ENCODE measurements at places on chromosomes 11 and 22.

DNA sequence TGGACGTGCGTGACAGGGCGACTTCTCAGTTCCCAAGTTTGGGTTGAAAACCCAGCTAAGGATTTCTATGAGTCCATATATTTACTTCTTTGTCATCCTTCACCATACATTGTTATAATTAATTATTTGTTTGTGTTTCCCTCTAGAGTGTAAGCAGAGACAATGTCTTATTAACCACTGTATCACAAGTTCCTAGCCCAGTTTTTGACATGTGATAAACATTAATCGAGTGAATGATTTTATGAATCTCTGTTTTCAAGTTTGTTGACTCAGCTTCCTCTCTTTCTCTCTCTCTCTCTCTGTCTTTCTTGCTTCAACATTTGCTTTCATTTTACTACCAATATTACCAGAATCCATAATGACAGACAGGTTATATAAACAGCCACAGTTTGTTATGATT, 1259.6 kb upstream of the TENM4 start:
- no peak for DNase-seq

DNA sequence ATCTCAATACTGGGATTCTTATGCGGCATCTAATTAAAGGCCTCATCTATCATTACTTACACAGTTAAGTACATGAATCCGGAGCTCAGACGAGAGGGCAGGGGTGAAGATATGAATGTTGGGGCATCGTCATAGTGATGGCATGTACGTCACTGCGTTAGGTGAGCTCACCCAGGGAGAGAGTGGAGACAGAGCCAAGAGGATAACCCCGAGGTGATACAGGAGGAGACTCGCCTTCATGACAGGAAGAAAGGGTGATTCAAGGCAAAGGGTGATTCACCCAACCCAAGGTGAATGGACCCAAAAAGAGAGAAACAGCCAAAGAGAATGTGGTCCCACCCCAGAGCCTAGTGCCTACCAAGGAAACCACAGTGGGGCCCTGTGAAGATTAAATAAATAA, 132.9 kb upstream of the BLID start:
- no peak for DNase-seq

DNA sequence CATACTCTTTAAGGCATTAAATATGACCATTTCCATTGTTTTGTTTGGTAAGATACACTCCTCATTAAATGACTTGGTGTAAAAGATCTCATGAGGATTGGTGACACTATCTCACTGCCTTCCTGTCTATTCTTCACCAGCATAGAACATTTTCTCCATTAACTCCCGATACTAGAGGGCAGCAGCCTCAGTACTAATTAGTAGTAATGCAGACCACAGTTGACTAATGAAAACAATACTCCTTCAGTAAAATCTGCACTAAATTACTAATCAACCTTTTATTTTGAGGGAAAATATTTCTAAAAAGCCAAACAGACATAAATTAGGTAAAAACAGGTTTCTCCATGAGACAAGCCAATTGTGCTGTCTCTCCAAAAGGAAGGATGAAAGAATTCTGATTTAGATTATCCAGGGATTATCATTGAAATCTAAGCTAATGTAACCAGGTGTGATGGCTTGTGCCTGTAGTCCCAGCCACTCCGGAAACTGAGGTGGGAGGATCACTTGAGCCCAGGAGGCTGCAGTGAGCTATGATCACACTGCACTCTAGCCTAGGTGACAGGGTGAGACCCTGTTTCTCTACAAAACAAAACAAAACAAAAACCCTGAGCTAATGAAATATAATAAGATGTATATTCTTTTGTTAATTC, 9.4 kb downstream of the PGM2L1 start:
- DNase-seq, result peak; percentile 37

- no peak for DNase-seq
These were observed 78.5 kb upstream of the VPREB1 start for GRCh38 chr22:22165936-22166710.

GRCh38 chr11:61162092-61162941, 1.1 kb upstream of the VPS37C start:
- peak; percentile 70 for DNase-seq

DNA sequence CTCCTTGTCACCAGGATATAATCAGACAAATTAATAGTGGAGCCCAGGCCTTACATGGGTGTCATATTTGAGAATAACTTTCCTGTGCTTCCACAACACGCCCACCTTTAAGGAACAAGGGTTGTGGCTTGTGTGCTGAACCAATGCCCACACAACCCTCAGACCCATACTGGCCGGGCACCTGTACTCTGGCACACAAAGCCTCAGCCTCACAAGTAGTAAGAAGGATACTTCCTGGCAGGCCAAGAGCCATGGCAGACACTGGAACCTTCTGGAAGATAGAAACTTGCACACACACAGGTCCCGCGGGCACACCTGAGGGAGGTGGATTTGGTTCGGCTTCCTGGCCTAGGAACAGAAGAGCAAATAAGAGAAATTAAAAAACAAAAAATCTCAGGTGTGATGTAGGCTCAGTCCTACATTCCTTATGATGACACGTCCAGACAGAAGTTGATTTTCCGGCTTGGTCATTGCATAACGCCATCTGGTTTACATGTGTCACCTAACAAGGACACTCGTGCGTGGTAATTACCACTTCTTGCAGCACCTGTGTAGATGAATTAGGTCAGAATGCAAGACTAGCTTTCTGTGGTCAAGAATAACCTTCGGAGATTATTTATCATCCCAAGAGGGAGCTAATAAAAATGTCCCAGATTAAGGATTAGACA, 5.8 kb upstream of the BRD1 start:
- no peak for DNase-seq

GRCh38 chr11:22930816-22931594, 70.7 kb upstream of the CCDC179 start:
- DNase-seq, result no peak

- no peak for DNase-seq
These were observed 136.9 kb downstream of the MYO18B start for GRCh38 chr22:25878933-25879332.

GRCh38 chr22:41000941-41001721, 50.0 kb downstream of the RBX1 start:
- DNase-seq, result no peak

DNA sequence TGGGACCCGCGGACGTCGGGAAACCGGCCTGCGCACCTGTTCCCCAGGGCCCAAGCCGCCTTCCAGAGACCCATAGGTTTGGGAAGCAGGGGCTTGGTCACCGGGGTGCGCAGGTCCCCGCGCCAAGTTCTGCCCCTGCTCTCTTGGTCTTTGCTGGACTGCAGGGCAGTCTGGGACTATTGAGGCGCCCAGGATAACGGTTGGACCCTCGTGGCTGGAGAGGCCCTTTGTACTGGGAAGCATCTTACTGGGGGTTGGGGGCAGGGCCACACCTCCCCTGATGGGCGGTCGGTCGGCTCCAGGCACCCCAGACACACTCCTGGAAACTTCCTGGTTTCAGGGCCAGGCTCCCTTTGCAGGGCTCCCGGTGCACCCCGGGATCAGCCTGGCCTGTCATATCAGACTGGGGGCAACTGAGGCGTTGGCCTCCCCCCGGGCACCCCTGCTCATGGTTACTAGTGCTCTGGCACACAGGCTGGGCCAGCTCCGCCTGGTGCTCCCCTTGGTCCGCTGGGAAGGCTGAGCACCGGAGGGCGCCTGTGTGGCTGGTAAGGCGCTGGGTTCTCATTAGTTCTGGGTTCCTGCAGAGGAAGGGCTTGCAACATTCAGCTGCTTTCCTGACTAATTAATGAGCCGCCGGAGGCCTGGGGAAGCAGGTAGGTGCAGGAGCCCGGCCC, 1250.5 kb downstream of the BRD1 start:
- DNase-seq, result no peak

DNA sequence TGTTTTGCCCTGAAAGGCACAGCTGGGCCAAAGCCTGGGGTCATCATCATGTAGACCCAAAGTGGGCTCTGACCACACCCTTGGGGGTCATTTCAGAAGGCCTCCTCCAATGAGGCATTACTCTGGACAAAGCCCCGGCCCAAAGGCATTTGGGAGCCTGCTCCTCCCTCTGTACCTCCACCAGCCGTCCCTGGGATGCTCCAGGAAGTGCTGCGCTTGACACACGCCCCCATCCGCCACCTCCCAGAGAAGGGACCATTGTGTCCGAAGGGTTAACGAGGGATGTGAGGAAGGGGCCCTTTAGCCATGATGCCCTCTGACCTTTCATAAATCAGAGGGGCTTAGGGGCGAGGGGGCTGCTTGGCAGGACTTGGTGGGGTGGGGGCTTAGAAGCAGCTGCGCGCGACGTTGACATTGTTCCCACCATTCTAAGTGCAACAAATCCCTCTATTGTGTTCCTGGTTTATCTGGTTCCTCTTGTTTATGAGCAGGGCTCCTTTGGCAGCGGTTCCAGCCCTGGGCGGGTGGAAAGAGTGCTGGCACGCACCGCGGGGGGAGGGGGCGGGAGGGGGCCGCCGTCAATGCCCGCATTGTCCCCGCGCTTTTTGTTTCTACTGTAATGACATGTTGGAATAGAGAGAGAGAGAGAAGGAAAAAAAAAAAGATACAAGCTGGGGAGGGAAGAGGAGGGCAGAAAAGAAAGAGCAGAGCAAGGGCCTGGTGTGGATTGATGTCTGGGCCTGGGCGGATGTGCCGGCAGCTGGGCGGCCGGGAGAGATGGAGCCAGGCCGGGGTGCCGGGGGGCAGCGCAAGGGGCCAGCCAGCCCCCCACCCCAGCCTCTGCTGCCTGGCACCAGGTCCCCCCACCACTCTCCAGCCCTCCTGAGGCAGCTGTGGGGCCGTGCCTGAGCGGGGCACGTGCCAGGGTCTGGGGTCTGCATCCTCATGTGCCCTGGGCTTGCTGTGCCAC, 32.1 kb upstream of the SOX10 start:
- DNase-seq, result no peak

DNA sequence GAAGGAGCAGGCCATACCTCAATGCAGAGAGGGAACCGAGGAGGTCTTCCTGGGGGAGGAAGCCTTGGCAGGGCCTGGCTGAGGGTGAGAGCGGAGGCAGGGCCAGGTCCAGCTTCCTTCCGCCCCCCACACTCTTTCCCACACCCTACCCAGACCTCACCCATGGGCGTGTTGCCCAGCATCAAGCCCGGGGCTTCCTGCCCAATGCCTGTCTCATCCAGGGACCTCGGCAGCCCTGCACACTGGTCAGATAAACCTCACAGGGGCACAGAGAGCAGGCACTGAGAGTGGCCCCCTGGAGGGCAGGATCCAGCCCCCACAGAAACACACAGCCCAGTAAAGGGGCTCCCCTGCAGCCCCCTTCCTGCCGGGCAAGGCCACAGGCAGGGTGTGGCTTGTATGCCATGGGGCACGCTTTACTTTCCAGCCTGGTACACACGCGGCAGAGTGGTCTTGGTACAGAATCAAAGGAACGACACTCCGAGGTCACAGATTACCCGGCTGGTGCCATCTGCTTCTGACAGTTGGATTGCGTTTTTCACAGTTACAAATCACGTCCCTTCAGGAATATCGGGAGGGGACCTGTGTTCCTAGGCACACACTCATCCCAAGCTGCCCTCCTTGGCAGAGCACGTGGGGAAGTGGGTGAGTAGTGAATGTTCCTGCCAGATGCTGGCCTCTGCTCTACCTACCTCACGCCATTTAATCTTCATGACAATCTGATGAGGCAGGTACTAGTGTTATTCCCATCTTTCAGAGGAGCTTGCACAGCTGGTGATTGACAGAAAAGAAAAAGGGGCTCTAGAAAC, 20.0 kb upstream of the CD5 start:
- no peak for DNase-seq

GRCh38 chr11:45162064-45162375, 15.6 kb downstream of the PRDM11 start:
- DNase-seq, result no peak

DNA sequence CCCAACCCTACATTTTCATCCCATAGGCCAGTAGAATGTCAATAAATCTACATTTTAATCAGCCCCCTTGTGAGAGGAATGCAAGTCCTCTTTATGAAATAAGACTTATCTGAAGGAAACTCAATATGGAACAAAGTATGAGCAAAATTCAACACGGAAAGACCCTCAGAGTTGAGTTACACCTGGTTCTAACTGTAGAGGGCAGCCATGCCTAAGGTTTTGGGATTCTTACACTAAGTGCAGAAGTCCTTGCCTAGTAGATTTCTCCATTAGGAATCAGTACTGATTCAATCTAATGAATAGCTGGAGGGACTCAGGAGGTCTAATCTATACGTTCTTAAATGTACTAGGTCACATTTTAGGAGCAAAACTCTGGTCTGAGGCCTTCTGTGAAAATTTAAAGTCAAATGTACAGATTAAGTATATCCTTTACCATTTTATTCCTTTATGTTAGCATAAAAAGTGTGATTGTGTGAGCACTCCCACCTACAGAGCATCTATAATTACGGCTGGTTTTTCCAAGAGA, 904.5 kb downstream of the DLG2 start:
- no peak for DNase-seq

DNA sequence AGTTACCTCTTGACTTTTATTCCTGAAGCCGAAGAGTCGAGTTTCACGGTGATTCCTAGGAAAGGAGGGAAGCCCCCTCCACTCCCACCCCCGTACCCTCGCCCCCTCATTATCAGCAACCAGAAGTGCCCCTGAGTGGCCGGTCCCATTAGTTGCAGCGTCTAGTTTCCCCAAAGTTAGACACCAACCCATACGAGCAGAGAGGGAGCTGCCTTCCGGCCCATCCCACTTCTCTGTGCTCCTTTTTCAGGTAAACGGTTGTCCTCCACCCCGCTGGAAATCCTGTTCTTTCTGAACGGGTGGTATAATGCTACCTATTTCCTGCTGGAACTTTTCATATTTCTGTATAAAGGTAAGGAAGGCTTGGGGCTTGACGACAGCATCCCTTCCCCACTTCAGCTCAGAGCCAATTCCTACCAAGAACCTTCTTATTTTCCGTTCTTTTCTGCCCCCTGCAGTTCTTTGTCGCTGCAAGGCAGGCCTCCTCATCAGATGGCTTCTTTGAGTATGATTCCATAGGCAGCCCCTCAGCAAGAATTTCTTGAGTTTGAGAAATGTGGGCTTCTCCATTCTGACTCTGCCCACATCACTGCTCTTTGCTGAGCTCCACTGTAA, 701 bp downstream of the TMEM216 start:
- no peak for DNase-seq

- DNase-seq, result no peak
These were observed 12.2 kb upstream of the MMP12 start for GRCh38 chr11:102886999-102887398.

- no peak for DNase-seq
These were observed 27.7 kb downstream of the RSPH14 start for GRCh38 chr22:23113847-23114720.
